ENCODE measurements at places on chromosomes 13 and 19.
A peak's percentile ranks its signal among the peaks of the same experiment; 100 is the strongest.

GRCh38 chr13:75480671-75481175 is 1.2 kb downstream of the TBC1D4 start:
- no peak for DNase-seq

- no peak for DNase-seq
Measured at GRCh38 chr13:112897603-112897955, 71.4 kb upstream of the MCF2L start.

DNA sequence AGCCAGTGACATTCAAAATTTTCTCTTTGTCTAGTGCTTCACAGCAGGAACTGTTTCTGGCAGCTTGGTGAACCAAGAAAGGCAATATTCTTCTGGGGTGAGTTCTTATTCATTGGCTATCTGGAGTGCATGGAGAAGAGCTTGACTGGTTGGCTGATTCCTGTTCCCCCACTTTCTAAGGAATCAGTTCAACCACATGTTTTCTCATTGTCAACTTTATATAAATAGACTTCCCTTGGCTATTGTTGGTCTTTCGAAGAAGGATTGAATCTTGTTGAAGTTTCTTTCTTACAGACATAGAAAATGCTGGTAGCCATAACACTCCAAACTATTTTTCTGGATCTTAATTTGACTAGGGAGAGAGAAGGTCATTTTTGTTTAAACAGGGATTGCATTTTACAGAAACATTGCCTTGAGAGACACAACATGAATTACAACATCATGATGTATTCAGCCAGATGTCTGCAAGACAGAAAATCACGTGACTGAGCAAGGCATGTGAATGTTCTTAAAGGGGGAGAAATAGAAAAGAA is 85.2 kb downstream of the EDNRB start:
- DNase-seq, result no peak

DNA sequence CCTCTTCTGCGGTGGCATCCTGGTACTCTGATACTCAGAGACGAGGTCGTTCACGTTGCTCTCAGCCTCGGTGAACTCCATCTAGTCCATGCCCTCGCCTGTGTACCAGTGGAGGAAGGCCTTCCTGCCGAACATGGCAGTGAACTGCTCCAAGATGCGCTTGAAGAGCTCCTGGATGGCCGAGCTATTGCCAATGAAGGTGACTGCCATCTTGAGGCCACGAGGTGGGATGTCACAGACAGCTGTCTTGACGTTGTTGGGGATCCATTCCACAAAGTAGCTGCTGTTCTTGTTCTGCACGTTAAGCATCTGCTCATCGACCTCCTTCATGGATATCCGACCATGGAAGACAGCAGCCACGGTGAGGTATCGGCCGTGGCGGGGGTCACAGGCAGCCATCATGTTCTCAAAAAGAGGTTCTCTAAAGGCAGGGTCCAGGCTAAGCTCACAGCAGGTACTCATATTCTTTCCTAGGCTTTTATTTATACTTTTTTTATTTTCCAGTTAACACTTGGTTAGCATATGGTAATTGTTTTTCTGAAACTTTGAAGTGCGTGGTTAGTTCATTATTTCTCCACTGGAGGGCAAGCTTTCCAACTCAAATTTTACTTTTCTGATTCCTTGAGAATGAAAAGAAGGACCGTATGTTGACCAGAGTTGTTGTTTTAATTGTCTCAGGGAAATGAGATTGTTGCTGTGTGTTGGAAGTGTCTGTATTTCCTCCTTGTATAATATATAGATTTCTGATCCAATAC is 72.4 kb upstream of the RGCC start:
- DNase-seq, result no peak

- no peak for DNase-seq
Measured at GRCh38 chr19:7421941-7422744, 66.7 kb downstream of the PEX11G start.

DNA sequence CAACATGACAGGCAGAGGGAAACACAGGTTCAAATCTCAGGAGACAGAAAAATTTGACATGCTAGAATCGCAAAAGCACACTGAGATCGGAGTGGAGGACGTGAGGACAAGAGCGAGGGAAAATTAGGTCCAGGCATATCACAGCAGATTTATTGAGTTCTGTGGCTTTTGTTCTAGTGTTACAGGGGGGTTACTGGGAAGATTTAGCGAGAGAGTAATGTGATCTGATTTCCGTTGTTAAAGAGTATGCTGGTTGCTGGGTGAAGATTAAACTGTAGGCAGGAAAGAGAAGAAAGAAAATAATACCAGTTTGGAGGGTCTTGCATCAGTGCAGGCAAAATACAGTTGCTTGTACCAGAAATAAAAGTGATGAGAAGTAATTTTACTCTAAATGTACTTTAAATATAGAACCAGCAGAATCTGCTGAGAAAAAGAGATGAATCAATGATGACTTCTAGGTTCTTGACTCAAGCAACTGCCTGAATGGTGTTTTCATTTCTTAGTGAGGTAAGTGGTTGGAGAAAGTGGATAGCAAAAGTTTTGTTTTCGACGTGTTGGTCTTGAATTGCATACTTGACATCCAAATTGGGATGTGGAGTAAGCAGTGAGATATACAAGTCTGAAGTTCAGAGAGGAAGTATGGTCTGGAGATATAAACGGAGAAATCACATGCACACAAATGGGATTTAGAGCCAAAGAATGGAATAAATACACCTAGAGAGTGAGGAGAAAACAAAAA is 35.7 kb downstream of the UFM1 start:
- no peak for DNase-seq

GRCh38 chr13:60312851-60313505 is 84.0 kb upstream of the TDRD3 start:
- DNase-seq, result no peak

- no peak for DNase-seq
Measured at GRCh38 chr13:40790154-40790616, 774 bp downstream of the SLC25A15 start.

- no peak for DNase-seq
Measured at GRCh38 chr13:90533866-90534265, 813.6 kb upstream of the MIR17HG start.

DNA sequence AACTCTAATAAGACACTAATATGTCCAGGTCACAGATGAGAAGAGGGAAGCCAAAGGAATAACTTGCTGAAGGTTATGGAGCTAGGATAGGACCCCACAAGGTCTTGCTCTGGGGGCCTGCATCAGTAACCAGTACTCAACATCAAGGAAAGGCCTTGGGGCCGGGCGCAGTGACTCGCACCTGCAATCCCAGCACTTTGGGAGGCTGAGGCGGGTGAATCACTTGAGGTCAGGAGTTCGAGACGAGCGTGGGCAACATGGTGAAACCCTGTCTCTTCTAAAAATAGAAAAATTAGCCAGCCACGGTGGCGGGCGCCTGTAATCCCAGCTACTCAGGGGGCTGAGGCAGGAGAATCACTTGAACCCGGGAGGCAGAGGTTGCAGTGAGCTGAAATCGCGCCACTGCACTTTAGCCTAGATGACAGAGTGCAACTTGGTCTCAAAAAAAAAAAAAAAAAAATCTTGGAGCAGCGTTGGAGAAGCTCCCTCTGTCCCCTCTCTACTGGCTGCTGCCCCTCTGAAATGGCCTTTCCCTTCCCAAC is 1.8 kb downstream of the LONP1 start:
- peak; percentile 34 for DNase-seq

GRCh38 chr19:36528194-36528920 is at the start of gene ZNF260:
TSS of gene ZNF260 (minus strand) at chr19:36528271. CDS start at chr19:36515238, 13,033 bp downstream.
- peak; percentile 89 for DNase-seq

- no peak for DNase-seq
Measured at GRCh38 chr19:40380199-40381037, 9.6 kb downstream of the HIPK4 start.

Data from non-pigmented ciliary epithelial cell (primary cell).